ENCODE measurements at places on chromosomes 16 and 17.

GRCh38 chr16:6593799-6594198 is 738.8 kb upstream of the RBFOX1 start:
- DNase-seq, result no peak

DNA sequence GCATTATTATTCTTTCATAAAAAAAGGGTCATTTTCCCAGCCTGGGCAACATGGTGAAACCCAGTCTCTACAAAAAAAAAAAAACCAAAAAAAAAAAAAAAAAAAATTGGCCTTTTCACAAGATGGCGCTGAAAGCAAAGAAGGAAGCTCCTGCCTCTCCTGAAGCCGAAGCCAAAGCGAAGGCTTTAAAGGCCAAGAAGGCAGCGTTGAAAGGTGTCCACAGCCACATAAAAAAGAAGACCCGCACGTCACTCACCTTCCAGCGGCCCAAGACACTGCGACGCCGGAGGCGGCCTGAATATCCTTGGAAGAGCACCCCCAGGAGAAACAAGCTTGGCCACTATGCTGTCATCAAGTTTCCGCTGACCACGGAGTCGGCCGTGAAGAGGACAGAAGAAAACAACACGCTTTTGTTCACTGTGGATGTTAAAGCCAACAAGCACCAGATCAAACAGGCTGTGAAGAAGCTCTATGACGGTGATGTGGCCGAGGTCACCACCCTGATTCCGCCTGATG is 4.9 kb upstream of the PGAP6 start:
- DNase-seq, result no peak

GRCh38 chr16:53841884-53842283 is 137.9 kb downstream of the FTO start:
- no peak for DNase-seq

DNA sequence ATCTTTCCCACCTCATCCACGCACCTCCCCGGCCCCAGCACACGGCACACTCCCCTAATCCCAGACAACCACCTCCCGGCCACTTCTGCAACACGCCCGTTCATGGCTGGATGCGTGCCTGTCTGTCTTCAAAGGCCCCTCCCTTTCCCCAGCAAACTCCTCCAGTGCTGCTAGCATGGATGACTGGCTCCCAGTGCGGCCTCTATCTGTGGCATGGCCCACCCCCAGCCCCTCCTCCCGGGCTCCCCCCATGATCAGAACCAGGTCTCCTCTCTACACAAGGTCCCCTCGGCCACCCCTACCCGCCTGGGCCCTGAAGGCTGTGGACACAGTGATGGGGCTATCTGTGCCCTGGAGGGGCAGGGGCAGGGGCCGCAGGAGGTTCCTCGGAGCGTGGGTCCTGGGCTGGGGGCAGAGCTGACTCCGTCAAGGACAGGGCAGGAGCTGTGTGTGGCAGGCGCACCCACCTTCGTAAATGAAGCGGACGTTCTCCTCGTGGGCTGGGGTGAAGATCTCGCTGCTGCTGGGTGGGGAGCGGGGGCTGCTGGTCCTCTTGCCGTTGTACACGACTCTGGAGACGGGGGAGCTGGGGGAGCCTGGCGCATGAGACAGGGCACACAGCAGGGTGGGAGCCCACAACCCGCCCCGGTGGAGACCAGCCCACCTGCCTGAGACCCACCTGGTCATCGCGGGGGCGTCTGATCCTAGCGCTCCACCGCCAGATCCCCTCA is 9.1 kb downstream of the MCRIP1 start:
- no peak for DNase-seq

DNA sequence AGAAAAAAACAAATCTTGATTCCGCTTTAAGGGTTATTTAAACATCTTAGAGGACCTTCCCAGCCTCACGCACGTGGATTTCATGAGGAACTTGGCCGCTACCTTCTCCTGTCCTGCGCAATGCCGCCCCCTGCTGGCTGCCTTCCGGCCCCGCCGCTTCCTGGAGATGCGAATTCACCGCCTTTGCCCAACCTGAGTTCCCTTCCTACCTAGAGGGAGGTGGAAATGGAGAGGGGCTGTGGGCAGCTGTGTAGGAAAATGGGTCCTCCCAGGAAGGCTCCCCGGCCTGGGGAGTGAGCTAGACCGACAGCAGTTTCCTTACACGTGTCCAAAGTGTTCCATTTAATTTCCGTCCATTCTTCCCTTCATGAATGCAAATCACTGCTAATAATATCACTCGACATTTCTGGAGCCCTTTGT is 1.0 kb upstream of the ABCC12 start:
- peak; percentile 80 for DNase-seq

- DNase-seq, result peak; percentile 53
These were observed 94.2 kb downstream of the HELZ start for GRCh38 chr17:67150826-67151225.

DNA sequence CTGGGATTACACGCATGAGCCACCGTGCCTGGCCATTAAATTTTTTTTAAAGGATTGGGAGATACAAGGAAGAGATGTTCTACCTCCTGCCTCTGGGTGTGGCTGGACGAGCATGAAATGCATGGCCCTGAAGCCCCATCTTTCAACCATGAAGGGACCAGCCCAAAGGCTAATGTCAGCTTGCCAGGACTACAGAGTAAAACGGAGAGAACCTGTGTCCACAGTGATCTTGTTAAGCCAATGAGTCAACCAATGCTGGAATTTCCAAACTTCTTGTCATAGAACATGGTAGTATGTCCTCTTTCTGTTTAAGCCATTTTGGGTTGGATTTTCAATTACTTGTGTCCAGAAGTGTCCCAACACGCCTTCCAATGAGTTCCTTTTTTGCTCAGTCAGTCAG is 71.3 kb downstream of the RTN4RL1 start:
- DNase-seq, result peak; percentile 17

DNA sequence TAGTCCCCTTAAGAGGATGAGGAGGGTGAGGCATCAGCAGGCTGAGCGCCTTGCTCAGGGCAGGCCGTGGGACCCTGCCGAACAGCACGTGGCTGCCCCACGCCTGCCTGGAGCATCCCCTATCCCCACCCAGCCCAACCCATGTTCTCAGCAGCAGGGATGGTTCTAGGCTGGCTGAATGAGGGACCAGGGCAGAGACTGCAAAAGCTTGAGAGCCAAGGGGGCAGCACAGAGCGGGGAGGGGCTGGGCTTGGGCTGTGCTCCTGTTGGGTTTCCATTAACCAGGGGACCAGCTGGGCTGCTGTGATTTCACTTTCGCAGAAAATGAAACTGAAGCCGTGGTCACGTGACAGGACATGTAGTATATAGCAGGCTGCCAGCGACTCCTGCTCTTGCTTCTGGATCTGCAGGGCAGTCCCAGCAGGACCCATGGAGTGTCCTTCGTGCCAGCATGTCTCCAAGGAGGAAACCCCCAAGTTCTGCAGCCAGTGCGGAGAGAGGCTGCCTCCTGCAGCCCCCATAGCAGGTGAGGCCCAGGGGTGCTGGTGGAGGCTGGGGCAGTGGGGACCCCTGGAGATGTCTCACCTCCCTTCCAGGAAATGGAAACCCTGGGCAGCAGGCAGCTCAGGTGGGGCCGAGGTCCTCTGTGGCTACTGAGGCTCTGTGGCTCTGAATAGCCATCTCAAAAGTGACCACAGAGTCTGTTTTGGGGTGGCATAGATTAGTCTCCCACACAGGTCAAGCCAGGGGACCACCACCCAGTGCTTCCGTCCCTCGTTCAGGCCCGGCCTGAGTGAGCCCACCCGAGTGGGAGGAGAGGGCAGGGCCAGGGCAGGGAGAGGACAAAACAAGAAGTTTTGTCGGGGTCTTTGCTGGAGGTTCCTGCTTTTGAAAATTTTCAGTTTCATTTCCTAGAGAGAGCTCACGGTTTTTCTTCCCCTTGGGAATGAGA is 2.9 kb downstream of the RNF213 start:
- DNase-seq, result no peak

DNA sequence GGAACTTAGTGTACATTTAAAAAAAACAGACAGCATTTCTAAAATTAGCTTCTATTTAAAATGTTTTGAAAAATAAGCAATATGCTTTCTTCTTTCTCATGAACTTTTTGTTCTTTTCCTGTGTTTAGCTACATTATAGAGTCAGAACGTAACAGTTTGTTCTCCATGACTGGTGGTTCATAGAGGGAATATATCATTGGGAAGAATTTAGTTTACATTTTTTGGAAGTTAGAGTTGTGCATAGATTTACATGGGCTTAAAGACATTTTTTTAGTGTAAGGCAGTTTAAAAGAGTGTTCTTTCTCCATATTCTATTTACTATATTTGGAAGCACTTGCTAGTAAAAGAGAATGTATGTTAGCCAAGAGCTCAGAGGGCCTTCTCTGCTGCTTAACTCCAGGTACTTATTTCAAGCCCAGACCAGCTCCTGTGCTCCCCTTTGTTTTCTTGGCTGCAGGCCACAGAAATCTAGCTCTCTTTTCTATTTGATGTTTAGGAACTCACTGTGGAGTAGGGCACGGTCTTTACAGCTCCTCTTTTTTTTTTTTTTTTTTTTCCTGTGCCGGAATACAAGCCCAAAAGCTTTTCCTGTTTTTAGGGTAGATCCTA is 20.2 kb downstream of the AP2B1 start:
- no peak for DNase-seq
